ENCODE measurements at places on chromosomes 5 and 9.

- no peak for DNase-seq
Measured at GRCh38 chr9:95457769-95458168, 59.0 kb downstream of the PTCH1 start.

GRCh38 chr9:112629671-112630485 lies 88.0 kb downstream of the INIP start:
- no peak for DNase-seq

- no peak for DNase-seq
Measured at GRCh38 chr9:88044200-88044599, 69.9 kb upstream of the CDK20 start.

DNA sequence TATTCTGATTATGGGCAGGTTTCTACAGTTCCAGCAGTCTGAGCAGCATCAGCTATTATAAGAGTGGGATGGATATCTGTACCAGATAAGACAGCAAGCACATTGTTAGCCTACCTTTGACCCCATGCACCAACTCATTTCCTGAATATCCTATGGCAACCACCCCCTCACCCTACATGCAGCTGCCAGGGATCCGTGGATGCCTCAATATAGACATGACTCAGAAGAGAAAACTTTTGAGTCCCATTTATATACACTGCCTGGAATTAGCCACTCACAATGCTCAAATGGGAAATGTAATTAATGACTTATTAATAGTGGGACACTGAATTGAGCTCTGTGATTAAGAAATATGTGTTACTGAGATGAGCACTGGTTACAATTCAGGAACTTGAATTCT lies 124.4 kb downstream of the SSBP2 start:
- DNase-seq: no peak

GRCh38 chr9:9820436-9820835 lies 792.4 kb downstream of the PTPRD start:
- no peak for DNase-seq
